ENCODE measurements at places on chromosomes 16 and 17.

DNA sequence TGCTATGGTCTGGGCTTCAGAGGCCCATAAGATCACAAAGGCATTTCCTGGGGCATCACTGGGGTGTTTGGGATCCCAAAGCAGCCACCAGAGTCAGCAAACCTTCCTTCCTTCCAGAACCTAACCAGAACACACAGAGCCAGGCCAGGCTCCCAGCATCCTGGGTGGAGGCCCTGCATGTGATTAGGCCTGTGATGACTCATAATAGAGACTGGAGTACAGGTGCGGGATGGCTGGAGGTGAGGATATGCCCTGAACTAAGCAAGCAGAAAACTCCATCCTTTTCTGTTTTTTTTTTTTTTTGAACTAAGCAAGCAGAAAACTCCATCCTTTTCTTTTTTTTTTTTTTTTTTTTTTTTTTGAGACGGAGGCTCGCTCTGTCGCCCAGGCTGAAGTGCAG lies 17.7 kb upstream of the GFOD2 start:
- no peak for DNase-seq

DNA sequence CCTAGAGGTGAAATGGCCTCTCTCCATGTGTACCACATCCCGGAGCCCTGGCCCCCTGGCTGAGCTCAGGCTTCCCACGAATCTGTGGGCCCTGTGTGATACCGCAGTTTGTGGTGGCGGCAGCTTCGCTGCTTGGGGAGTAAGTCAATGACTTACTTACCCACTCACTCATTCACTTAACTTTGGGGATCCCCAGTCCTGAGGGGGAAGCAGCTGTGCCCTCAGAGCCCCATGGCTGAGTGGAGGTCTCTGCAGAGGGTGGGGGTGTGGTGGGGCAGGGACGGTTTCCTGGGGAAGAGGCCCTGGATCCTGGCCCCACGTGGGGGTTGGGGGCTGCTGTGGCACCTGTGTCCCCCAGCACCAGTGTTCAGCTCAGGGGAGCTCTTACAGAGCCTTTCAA lies 13.2 kb downstream of the KCNJ12 start:
- DNase-seq = no peak

GRCh38 chr16:15466131-15466530 lies 31.7 kb downstream of the BMERB1 start:
- DNase-seq = no peak

DNA sequence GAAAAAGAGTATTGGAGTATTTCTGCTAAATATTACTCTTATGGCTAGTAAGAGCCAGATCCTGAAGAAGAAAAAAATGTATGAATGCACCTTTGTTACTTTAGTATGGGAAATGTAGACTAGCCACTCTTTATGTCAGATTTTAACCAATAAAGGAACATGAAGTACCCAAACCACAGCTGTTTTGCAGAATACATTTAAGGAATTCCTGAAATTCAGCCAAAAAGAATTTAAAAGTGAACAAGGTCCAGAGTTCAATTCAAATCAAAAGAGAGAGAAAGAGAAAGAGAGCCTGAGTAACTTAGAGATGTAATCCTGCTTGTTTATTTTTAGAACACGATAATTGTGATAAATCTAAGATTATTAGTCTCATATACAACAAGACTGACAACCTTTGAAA lies 1.2 kb downstream of the KCNJ16 start:
- no peak for DNase-seq

GRCh38 chr16:26605626-26606271 lies 461.0 kb upstream of the C16orf82 start:
- DNase-seq = no peak

DNA sequence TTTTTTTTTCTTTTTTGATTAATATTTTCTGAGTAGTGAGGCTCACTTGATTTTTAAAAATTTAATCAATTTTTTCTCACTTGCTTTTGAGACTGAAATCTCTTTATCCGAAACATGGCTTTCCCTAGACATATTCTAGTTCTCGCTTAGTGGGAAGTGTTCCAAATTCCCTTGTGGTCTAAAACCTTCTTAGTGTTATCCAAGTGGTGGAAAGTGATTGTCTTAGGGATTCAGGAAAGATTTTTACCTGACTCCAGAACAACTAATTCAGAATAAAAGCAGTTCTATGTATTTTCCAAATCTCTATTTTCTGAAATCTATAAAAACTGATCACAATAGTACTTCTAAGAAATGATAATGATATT lies 178.8 kb downstream of the MAP2K6 start:
- no peak for DNase-seq

GRCh38 chr17:6100891-6101500 lies 30.8 kb downstream of the WSCD1 start:
- no peak for DNase-seq

DNA sequence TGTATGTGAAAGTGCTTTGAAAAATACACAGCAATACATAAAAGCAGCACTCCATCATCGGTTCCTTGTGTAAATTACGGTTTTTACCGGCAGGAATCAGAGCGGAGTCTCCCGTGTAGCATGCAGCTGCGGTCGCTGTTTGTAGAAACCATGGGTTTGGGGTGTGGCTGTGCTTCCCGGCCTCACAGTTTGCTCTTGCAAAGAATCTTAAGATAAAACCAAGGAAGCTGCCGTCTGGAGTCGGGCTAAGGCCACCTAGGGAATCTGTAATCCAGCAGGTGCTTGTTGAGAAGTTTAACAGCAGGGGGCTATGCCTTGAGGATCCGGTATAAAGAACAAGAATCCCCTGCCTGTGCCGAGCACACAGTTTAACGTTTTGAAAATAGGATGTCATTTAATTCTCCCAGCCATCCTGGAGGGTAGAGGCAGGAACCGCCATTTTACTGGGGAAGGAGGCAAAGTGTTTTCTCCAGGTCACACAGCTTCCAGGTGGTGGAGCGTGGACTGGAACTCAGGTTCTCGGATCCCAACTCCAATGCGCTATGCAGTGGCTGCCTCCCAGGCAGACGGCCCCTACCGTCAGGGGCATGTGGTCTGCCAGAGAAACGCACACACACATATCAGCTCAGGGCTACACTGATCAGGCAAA lies 6.0 kb upstream of the TLCD3A start:
- DNase-seq = no peak

DNA sequence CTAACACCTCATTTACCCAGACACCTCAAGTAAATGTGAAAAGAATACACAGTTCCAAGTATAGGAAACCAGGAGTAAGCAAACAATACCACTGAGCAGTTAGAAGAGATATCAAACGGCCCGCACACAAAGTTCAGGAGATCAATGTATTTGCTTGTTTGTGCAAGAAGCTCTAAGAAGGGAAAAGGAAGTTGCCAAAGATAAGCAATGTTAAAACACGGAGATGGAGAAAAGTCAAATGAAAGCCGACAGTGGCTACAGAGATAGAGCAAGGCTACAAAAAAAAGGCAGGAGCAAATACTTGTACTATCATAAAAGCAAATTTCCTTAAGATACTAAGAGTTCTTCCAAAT lies 29.5 kb downstream of the PSME3IP1 start:
- no peak for DNase-seq

DNA sequence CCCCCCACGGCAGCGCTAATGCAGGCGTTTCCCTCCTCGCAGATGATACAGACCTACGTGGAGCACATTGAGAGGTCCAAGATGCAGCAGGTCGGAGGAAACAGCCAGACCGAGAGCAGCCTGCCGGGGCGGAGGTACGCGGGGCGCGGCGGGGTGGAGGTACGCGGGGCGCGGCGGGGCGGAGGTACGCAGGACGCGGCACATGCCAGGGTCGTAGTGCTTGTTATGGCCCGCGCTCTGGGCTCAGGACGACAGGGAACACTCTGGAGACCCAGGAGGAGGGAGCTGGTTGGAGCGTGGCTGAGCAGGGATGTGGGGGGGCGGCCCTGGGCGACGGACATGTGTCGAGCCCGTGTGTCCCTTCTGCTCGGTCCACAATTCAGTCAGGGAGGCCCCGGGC lies 23.4 kb downstream of the MAPK8IP3 start:
- DNase-seq = no peak

DNA sequence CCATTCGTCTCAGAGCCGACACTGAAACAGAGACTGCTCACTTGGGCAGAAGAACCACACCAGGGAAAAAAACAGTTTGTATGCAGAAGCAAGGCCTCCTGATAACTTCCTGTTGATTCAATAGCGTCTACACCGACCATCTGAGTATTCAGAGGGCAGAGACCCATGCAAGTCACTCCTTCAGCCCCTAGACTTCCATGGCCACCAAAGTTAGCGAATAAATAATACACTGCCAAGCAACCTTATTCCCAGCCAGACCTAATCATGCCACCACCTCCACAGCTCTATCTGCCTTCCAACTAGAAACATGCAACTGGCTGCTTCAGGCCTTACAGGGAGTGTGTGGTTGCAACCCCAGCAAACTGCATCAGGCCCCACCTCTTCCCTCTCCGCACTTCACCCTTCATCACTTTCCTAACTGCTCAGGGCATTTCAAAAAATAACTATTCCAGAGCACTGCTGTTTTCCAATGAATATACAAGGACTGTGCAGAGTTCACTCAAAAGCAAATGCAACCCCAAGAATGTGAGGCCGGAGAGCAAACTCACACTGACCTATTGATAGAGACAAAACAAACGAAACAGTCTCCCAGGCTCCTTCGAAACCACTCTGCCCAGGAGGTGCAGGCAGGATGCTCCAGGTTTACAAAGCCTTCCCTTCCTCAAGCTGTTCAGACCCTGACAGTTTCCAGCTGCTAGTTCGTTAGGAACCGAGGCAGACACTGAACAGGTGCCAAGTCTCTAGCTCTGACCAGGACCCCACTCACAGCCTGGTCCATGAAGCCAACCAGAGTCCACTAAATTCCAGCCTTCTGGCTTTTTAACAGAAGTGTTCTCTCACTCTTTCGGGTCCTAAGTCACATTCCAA lies 3.6 kb downstream of the USP7 start:
- DNase-seq = no peak

DNA sequence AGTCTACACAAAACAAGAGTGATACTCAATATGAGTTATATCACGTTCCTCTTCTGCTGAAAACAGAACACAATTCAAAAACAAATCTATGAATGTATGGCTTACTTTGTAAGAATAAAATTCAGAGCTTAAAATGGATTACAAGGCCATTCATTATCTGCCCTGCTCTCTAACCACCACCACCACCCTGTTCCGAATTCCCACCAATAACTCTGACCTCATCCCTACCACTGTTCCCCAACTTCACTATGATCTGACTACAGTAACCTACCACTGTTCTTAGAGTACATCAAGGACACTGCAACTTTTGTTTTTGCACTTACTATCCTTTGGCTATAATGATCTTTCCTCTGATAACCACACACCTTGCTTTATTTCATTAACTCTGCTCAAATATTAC lies 21.3 kb downstream of the FBXL20 start:
- DNase-seq = no peak

DNA sequence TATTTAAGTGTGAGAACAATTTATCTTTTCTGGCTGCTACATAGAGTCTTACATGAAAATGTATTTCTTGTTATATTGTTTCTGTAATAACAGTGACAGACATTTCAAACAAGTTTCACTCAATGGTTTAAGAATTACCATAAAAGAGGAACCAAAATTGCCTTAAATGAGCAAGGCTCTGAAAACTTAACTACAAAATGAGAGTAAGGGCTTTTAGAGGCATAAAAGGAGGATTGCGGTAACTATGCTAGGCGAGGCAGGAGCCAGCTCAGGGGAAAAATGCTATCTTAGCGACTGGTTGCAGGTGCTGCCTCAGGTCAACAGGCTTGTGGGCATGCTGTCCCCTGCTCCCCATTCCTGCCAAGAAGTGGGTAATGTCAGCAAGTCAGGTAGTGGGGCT lies 81.7 kb upstream of the MSI2 start:
- no peak for DNase-seq

- no peak for DNase-seq
Measured at GRCh38 chr17:48514477-48514876, 16.3 kb downstream of the HOXB1 start.

DNA sequence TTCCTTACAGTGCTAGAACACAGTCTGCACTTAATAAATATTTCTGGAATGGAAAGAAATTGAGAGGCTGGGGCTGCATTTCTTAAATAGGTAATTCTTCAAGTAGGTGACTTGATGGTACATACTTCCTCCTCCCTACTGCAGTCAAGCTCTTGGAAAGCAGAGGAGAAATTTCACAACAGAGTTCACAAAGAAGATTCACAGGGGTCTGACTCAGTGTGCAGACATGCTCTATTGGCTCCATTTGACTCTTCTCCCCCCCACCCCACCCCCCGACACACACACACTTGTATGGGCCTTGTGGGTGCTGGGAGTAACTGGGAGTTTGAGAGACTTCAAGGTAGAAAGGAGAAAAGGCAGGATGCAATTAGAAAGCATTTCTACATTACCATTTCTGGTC lies 6.2 kb upstream of the MYOCD start:
- no peak for DNase-seq

DNA sequence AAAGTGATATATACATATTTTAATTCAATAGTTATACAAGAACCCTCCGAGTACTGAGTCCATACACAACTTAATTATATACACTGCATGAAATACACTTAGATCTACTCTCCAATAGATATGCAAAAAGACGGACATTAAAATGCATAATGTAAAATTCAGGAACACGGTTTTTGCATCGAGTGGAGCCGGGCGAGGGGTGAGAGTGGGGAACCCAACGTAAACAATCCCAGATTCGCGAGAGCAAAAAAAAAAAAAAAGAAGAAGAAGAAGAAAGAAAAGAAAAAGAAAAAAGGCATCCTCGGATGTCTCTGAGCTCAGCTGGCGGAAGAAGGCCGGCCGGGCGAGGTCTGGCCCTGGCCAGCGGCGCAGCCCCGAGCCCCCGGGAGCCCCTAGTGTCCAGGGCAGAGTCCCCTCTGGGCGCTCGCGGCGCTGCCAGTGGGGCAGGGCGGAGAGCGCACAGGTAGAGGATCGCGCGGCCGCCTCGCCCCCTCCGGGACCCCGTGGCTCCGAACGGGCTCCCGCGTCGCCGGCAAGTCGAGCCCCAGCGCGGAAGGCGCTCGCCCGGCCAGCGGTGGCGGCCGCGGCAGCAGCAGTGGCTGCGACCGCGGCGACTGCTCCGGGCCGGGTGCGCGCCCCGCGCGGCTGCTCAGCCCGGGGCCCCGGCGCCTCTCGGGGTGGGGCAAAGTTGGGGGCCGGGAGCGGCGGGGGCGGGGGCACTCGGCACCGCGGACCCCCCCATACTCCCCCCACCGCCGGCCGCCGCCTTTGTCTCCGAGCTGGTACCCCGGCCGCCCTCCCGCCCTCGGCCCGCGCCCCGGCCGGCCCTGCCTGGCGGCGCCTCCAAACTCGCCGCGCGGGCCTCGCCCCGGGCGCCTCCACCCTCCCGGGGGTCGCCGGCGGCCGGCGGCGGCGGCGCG lies 9.6 kb upstream of the ZFHX3 start:
- no peak for DNase-seq

DNA sequence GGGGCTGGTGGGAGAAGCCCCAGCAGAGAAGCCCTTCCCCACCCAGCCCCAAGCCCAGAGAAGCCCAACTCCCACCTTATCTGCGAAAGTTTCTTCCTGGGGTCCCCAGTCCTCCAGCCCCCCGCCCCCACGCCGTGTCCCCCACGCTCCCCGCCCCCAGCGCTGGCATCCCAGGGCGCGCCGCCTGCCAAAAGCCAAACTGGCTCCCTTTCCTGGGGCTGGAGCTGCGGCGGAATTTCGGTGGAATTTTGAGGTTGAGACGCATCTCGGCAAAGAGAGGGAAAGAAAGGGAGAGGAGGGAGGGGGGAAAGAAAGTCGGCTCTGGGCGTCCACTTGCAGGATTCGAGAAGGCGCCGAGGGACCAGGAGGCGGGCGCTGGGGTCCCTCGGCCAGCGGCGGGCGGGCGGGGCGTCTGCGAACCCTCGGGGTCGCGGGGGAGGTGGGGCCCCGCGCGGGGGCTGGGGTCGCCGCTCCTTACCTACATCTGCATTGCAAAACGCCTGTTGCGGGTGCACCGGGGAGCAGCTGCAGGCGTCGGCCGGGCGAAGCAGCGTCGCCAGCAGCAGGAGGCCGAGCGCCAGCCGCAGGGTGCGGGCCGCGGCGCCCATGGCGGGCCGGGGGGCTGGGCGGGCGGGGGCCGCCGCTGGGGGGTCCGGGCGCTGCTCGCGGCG lies 571 bp downstream of the TIMP2 start:
- DNase-seq = no peak

All from NCI-H2081 (cell line).